ENCODE measurements at places on chromosomes 13 and 19.

DNA sequence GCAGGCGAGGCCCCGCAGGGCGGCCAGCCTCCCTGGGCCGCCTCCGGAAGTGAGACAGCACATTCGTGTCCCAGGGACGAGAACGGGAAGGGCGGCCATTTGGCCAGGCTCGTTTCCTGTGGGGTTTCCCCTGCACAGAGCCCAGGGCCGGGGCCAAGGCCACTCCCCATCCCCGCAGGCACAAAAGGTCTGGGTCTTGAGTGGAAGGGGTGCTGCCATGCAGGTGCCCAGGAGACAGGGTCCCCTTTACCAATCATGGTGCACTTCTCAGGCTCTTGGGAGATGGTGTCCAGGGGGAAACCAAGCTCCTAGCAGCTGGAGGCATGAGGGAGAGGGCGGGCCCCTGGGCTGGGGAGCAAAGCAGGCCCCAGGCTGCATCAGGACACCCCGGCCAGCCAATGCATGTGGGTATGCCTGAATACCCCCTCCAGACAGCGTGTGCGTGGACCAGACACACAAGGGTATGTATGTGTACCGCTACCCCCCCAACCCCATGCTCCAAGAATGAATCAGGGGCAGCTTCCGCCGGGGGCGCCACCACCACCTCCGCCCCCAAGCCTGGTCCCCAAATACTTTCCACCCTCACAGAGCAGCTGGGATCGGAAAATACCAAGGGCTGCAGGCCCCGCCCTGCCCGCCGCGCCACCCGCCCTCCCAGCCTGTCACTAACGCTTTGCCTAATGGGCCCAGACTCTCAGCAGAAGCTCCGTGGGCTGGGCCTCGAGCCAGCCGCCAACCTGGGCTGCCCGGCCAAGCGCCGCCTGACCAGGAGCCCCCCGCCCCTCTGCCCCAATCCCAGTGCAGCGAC is 37.6 kb upstream of the NANOS3 start:
- peak; percentile 90 for DNase-seq

- DNase-seq = no peak
Observed at GRCh38 chr13:78437781-78438180, 165.6 kb downstream of the POU4F1 start.

GRCh38 chr13:99913167-99913566 is 58.4 kb downstream of the ZIC5 start:
- no peak for DNase-seq

DNA sequence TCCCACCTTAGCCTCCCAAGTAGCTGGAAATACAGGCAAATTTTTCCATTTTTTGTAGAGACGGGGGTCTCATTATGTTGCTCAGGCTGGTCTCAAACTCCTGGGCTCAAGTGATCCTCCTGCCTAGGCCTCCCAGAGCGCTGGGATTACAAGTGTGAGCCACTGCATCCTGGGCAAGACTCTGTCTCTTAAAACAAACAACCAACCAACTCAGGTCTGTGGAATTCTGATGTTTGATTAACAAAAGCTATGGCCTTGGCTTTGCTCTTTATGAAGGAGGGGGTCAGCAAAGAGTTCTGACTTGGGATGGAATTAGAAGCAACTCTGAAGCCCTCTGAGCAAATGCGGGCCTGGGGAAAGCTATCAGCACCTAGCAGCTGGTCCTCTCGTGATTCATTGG is 117.7 kb downstream of the IER2 start:
- DNase-seq = no peak

GRCh38 chr19:39745643-39746042 is 7.8 kb upstream of the CLC start:
- DNase-seq = no peak

DNA sequence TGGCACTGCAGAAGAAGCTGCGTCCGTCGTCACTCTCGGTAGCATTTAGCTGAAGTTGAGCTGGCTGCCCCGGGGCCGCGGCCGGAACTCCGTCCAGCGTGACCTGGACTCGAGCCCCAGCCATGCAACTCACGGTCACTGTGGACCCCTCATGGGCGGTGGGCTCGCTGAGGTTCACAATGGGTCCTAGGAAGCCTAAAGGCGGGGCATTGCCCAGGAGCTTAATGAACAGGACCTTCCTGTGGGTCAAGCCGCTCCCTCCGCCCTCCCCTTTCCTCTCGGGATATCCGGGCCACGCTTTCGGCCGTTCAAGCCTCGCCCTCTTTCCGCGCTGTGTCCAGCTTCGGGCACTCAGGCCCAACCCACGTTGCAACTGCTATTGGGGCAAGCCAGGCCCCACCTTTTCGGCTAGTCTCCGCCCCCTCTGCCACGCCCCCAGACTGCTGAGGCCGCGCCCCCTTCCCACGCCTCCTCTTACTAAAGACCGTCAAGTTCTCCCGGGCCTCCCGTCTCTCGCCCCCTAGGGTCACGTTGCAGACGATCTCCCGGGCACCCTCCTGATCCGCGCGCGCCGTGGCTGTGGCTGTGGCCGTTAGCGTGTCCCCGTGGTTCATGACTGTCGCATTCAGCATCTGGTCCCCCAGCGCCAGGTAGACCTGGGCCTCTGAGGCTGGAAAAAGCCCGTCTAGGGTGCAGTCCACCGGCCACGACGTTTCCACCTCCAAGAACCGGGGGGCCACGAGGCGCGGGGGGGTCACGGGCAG is 1.4 kb upstream of the RAVER1 start:
- peak; percentile 82 for DNase-seq

DNA sequence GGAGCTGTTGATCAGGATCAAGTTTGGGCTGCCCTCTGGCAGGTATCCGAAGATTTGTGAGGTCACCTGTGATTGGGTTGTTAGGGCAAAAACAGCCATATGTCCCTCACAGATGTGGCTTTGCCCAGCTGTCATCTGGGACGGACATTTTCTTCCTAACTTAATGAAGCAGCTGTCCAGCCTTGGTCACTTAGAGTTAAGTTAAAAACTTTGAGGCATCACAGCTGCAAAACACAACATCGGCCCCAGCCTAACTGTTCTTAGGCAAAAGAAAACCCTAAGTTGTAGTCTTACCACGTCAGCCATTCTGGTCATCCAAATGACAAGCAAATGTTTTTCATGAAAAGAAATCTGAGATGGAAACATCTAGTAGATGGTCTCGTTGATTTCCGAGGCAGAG is 318.4 kb downstream of the DCLK1 start:
- DNase-seq = no peak

DNA sequence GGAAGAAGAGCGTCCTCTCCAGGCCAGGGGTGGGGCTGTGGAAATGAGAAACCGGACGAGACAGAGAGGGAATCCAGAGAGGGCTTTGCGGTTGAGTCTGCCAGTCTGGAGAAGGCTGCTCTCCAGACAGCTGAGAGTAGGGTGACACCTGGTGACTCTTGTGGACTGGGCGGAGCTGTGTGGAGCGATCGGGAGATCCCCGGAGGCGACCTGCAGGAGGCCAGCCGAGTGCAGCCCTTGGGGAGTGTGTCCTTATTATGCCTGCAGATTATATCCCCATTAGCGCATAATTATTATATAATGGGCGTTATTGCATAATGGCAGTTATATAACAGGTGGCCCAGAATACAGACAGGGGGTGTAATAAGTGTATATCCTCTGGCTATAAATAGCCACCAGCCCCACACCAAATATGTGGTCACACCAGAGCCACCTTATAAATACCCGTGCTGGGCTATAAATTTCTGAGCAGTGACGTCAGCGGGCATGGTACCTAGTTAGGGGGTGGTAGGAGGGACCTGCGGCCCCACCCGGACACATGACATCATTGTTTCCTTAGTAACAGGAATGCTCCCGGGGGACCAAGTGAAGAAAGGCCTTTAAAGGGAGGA is 41.2 kb downstream of the NFIX start:
- peak; percentile 30 for DNase-seq

DNA sequence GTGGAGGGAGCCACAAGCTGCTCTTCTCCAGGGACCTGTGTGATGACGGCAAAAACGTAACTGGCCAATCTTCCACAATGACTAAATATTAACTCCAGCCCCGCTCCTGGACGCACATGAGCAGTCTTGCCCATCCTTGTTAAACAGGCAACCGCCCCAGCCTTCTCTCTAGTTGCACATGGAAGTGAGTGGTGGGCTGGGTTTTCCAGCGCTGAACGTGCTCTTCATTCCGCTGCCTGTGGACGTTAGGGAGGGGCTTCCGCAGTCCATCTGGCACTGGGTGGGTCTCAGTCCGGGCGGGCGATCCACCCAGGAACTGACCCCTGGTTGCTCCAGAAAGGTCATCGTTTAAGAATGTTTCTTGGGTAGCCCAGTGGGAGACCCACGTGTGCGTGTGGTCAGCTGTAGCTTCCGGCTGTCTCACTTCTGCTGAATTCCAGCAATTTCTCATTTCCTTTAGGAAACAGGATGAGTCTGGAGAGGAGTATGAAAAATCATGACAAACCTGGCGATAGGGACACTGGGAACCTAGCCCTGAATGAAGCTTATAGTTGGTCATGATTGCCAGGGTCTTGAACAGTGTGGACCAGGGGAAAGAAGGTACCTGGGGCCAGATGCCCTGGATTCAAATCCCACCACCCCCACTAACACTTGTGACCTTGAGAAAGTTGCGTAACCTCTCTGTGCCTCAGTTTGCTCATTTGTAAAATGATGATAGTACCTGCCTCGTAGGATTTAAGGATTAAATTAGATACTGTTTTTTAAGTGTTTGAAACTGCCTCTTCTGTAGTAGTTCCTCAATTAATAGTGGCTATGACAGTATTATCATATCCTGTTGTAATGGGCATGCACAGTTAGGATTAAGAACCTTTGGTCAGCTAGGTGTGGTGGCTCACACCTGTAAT is 92.6 kb downstream of the SIPA1L3 start:
- no peak for DNase-seq

DNA sequence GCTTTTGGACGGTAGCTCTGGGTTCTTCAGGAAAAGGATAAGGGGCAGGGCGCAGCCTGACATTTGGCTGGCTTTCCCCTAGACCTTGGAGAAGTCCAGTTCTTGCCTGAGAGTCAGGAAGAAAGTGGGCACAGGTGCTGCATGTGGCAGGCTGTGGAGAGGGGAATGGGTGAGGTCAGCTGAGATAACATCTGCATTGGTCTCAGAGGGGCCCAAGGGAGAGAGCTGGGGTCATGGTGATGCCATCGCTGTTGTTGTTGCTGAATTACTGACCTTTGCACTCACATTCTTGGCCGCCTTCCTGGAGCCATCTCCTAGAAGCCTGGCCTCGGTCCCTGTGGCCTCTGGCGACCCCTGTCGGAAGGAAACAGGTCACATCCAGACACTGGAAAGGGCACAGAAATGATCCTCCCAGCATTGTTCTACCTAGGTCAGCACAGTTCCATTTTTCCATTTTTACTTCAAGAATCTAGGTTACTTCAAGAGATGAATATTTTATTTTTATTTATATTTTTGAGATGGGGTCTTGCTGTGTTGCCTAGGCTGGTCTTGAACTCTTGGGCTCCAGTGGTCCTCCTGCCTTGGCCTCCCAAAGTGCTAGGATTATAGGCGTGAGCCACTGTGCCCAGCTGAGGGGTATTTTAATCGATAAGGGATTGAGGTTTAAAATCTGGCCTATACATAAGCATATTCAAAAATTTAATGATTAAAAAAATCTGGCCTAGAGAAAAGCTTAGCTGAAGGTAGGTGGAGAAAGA is 6.5 kb upstream of the LIPE start:
- DNase-seq = peak; percentile 76

GRCh38 chr19:46863818-46864629 is 3.2 kb downstream of the ARHGAP35 start:
- DNase-seq = no peak

GRCh38 chr19:33675501-33676124 is 53.9 kb downstream of the CHST8 start:
- no peak for DNase-seq

DNA sequence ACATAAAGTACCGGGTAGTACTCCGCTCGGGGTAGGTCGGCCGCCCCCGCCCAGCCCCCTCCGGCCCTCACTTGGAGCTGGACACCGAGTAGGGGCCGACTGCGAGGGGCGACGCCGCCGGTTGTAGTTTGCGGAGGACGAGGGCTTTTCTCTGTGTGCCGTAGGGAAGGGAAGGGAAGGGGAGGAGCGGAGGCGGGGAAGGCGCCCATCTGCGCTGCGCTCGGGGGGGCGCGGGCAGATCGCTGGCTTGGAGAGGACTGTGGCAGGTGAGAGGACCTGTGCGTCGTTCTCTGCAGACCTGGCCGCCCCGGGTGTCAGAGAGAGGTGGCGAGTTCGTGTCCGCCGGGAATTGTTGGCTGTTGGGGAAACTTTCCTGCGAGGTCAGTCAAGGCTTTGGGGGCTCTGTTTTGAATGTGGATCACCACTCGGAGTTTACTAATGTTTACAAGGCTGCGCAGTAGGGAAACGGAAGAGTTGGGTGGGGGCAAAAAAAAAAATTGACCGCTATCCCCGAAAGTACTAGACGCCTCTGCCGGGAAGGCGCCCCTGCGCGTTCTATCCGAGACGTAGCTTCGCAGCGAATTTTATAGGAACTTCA is 1.4 kb downstream of the ING1 start:
- peak; percentile 89 for DNase-seq

DNA sequence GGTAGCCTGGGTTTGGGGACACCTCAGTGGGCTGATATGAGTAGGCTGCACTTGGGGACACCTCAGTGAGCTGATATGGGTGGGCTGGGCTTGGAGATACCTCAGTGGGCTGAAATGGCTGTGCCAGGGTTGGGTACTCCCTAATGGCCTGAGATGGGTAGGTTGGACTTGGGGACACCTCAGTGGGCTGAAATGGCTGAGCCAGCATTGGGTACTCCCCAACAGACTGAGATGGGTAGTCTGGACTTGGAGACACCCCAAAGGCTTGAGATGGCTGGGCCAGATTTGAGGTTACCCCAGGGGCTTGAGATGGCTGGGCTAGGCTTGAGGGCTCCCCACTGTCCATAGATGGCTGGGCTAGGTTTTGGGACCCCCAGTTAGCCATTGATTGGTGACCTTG is 12.1 kb downstream of the IQCN start:
- DNase-seq = no peak

GRCh38 chr19:47069795-47070194 is 21.4 kb upstream of the TMEM160 start:
- no peak for DNase-seq

DNA sequence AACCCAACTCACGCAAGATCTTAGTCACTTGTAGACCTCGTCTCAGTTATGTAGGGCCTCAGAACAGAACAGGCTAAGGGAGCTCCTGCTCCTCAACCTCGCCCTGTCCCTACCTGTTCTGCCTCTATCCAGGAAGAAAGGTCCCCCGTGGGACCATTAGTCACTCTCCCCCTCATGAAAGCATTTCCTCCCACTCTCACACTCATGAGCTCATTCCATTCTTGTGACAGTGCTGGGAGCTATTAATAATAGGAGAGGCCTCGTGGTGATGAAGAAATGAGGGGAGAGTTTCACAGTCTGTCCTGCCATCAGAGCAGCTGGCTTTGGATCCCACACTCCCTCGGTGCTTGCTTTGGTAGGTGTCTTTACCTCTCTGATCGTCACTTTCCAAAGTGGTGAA is 10.2 kb downstream of the PPP2R1A start:
- DNase-seq = no peak

GRCh38 chr13:58843567-58843966 is 1212.0 kb downstream of the PCDH17 start:
- no peak for DNase-seq
